Bladder microvascular endothelial cell (primary cell): ENCODE measurements at places on chromosomes 12 and 14. TPM values are rescaled to one million over a fixed set of nuclear protein-coding genes. Genes with fewer than 3 reads are reported as not detected.

The CRIP1 gene
- total RNA-seq = 0.25 and 4.5 TPM in 2 replicates

The RNF41 gene
- total RNA-seq = 68.5 and 138 TPM in 2 replicates

The GPHB5 gene
- not detected in 2 replicates for total RNA-seq

The IAPP gene
- not detected in 2 replicates for total RNA-seq

The ZC2HC1C gene
- total RNA-seq = 0.49 and 0.63 TPM in 2 replicates

The ADAM21 gene
- total RNA-seq = 0.32 and 0.44 TPM in 2 replicates
